ENCODE measurements at places on chromosomes 13 and 19.

DNA sequence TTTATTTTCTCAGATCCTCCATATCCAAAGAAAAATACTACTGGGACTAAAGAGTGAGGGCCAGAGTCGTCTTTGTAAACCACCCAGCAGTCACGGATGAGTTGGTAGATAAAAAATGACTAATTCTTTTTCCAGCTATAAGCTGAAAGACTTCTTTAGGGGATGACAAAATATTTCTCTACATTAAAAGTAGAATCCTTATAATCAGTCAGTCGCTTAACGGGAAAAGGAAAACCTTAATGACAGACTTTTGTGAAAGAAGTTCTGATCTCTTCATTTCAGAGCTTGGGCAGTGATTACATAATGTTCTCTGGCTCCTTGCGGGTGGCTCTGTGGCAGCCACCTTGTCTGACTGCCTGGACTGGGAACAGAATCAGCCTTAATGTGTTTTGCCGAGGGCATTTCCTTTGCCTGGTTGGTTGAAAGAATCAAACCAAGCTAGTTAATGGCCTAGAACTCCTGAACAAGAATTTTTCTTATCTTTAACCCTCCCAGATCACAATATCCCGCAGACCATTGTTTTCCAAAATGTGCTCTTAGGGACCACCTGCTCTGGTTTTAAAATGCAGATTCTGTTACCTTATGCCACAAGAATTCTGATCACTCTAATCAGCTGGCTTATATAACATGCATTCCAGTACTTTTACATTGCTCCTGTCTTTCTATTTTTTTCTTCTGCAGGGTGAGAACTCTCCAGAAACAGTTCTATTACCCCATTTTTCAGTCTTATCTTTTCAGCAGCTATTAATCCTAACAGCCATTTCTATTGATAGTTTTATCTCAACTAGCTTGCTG lies 2.5 kb downstream of the ITM2B start:
- peak; percentile 74 for DNase-seq

DNA sequence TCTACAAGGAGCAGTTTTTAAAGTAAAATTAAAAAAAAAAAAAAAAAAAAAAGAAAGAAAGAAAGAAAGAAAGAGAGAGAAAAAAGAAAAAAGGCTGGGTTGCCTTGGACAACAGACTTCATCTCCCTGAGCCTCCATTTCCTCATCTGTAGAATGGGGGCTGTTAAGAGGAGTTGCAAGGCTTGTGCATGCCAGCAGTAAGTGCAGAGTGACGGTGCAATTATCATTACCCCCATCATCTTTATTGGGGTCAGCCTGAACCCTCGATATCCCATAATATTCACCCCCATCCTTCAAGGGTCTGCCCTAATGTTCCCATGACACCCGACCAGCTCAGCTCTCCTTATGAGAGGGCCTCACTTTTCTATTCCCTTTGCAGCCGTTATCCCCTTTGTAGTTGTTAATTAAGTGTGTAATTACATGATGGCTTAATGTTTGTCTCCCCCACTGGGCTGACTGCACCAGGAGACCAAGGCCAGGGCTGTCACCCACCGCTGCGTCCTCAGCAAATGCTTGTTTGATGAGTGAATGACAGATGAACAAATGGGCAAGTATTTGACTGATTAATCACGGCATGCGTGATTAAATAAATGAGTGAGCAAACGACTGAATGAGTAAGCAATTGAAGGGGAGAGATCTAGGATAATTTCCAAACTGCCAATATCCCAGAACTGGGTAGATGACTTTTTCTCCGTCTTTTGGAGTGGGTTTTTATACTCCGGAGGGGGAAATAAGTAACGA lies 10.1 kb downstream of the FOSB start:
- no peak for DNase-seq

- DNase-seq = no peak
These were observed 19.6 kb upstream of the NCCRP1 start for GRCh38 chr19:39177110-39177699.

- DNase-seq = no peak
These were observed 51.1 kb downstream of the TNFRSF19 start for GRCh38 chr13:23621316-23621645.

DNA sequence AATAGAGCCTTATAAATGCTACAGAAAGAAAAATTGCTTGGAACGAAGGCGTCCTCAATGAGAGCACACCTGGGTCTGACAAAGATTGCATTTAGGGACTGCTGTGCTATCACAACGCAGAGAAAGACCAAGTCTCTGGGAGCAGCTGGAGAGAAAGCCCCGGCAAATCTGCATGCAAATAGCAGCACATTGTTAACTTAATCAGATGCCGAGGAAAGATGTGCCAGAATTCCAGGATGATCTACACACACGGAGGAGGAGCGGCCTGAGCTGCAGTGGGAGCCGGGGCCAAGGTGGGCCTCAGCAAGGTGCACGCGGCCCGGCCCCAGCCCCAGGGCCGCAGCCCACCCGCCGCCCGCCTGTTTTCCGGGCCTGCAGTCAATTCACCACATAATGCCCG lies 1.4 kb downstream of the ZNF536 start:
- peak; percentile 79 for DNase-seq

- DNase-seq = peak; percentile 28
These were observed 30.4 kb upstream of the CYP4F8 start for GRCh38 chr19:15584541-15585115.

DNA sequence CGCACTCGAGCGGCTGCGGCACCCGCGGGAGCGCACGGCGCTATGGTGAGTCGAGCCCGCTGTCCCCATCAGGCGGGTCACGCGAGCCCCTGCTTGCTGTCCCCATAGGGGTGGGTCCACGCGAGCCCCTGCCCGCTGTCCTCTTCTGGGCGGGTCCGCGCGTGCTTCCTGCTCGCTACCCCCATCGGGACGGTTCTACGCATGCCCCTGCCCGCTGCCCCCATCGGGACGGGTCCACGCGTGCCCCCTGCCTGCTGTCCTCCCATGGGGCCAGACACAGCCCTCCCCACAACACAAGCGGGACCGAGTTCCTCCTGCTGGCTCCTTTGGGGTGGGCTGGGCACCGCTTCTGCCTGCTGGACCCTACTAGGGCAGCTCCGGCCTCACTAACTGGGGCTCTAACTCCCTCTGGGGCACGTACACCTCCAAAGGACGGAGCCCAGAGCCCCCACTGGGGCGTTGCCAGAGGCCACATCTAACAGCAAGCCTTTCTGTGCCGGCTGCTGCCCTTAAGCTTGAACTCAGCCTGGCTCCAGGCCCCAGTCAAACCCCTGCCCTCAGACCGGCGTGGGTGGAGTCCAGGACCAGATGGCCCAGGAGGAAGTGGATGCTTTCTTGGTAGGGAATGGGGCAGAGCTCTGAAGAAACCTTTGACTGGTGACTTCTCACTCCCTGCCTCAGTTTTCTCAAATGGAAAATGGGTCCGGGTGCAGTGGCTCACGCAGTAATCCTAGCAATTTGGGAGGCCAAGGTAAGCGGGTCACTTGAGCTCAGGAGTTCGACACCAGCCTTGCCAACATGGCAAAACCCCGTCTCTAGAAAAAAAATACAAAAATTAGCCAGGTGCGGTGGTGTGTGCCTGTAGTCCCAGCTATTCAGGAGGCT lies 722 bp downstream of the COLGALT1 start:
- peak; percentile 43 for DNase-seq

DNA sequence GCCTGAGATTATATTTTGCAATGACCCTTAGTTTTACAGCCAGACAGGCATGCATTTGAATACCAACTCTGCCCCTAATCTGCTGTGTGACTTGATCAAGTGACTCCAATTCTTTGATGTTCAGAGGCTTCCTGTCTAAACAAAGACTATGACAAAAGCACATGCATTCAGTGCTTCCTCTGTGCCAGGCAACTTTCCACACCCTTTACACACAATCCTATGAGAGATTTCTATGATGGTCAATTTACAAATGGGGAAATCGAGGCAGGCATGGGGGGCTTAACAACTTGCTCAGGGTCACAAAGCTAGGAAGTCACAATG lies 3.7 kb upstream of the LYPD3 start:
- no peak for DNase-seq

GRCh38 chr13:110950819-110951570 lies 36.1 kb upstream of the ANKRD10 start:
- no peak for DNase-seq

DNA sequence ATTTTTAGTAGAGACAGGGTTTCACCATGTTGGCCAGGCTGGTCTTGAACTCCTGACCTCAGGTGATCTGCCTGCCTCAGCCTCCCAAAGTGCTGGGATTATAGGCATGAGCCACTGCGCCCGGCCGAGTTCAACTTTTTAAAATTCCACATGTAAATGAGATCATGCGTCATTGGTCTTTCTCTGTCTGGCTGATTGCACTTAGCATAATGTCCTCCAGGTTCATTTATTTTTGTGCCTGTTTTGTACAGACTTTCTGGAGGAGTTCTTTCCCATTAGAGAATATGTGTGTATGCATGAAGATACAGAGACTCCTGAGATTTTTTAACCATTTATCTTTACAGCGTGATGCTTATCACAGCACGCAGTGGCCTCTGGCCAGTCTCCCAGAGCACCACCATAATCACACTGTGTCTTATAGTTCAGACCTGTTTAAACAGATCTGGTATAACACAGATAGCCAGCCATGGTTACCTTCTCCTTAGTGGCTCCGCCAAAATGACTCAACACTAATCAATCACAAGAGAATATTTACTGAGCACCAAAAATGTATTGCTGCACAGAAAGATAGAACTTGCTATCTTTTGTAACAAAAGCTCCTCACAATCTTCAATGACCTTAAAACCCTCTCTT lies 11.4 kb upstream of the STARD13 start:
- DNase-seq = no peak

DNA sequence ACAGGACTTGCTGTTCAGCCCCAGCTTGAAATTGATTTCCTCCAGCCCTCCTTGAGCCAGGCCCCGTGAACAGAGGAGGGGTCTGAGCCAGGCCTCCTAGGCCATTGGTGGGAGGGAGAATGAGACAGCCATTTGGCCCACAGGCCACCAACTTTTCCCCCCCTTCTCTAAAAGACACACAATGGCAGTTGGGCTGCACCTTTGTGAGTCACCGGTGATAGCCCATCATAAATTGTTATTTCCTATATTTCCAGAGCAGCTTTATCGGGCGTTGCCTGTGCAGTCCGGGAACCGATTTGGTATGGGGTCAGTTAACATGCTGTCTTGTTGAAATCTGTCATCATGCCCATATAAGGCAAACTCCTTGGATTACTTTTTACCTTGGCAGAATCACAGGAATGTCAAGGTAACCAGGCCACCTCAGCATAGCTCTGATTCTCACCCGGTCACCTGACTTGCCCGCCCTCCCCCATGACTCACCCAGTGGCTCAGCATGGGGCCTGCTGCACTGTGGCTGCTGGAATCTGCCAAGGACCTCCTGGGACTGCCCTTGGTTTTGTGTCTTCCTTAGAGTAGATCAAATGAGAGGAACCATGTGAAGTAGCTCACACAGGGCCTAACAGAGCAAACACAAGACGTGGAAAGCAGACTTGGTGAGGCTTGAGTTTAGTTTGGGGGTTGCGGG lies 36.1 kb downstream of the ACTN4 start:
- DNase-seq = no peak

GRCh38 chr19:14433554-14434501 lies 722 bp downstream of the PKN1 start:
- no peak for DNase-seq

DNA sequence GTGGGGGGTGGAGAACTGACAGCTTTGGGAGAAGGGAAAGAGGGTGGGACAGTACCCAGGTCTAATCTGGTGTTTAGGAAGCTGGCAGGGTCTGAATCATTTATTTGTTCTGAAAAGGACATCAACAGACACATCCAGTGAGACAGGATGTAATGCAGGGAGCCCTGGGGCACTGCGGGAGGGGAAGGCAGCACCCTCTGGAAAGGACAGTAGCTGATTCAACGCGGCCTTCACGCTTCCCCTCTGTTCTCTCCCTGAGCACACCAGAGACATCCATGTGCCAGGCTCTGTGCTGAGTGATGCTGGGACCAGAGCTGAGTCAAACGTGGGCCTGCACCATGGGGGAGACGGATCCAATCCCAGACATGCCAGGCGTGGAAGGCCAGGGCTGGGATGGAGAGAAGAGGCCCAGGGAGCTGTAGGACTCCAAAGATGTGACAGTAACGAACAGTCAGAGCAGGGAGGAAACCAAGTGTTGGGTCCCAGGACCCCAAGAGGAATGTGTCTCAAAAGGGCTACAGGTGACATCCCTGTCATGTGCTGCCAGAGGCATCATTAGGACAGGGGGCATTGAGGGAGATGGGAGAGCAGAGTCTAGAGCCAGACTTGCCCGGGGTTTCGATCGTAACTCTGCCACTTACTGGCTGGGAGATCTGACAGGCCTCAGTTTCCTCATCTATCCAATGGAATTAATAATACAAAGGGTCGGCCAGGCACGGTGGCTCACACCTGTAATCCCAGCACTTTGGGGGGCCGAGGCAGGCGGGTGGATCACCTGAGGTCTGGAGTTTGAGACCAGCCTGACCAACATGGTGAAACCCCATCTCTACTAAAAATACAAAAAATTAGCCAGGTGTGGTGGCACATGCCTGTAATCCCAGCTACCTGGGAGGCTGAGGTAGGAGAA lies 1.7 kb downstream of the ETFB start:
- DNase-seq = peak; percentile 72

DNA sequence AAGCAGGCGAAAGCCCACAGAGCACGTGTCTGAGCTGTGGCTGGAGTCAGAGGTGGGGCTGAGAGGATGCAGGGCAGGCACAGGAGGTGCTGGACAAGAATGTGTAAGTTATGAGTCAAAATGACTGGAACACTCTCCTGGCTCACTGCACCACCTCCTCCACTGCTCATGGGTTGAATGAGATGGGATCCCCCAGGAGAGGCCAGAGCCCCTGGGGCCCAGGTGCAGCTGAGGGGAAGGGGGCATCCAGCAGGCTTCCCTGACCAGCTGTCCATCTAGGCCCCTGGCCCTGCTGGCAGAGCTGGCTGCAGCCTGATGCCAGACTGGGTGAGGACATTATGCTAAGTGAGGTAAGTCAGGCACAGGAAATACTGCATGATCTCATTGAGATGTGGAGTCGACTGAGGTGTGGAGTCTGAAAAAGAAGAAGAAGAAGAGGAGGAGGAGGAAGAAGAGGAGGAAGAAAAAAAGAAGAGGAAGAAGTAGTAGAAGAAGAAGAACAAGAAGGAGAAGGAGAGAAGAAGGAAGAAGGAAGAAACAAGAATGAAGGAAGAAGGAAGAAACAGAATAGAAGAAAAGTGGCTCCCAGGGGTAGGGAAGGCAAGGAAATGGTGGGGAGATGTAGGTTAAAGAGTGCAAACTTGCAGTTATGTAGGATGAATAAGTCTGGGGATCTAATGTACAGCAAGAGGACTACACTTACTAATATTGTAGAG lies 747.4 kb downstream of the UQCRFS1 start:
- DNase-seq = no peak

GRCh38 chr19:996051-996838 lies 4.0 kb upstream of the GRIN3B start:
- DNase-seq = no peak

DNA sequence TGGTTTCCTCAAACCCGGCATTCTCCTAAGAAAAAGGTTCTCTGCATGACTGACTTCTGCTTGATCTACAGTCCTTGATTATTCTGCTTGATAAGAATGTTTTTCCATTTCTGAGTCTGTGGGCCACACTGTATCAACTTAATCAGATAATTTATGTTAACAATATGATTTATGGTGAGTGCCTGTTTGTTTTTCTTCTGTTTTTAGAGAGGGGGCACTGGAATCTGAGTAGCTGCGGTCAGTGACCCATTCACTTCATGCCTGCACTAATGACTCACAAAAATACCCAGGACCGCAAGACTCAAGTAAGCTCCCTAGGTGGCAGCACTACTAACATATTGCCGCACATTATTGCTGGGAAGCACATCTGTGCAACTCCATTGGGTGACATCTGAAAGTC lies 542.3 kb upstream of the ATXN8OS start:
- DNase-seq = no peak

- DNase-seq = no peak
These were observed 34.4 kb upstream of the EPHX3 start for GRCh38 chr19:15266683-15267082.

Measured in pons (tissue), 1 donor.